A549 treated with Hydrocortisone at 1 μM for 4 hours (cell line): ENCODE measurements at places on chromosomes 2 and 18. TPM values are rescaled to one million over a fixed set of nuclear protein-coding genes. Genes with fewer than 3 reads are reported as not detected.

The GPAT2 gene
- total RNA-seq = 0.15 TPM in 1 of 5 replicates, not detected in the others

The SERPINB2 gene
- total RNA-seq = 0.07 to 0.12 TPM (median 0.07 TPM) in 3 of 5 replicates, not detected in the others

The DCDC2C gene
- total RNA-seq = 0.21 to 0.56 TPM (median 0.40 TPM) in 4 of 5 replicates, not detected in the other

The REG3G gene
- not detected in 5 replicates for total RNA-seq

The IL36A gene
- not detected in 5 replicates for total RNA-seq

The MLPH gene
- 270 to 331 TPM (median 308 TPM) in 5 replicates for total RNA-seq

The HNMT gene
- total RNA-seq = 0.47 to 1.4 TPM (median 0.98 TPM) in 5 replicates

The CFAP210 gene
- total RNA-seq = 0.30 to 0.44 TPM (median 0.33 TPM) in 5 replicates

The IL1R1 gene
- 35.7 to 54.7 TPM (median 43.7 TPM) in 5 replicates for total RNA-seq

The AMER3 gene
- not detected in 5 replicates for total RNA-seq

The DRC1 gene
- 0.21 to 0.45 TPM (median 0.30 TPM) in 5 replicates for total RNA-seq

The ITGAV gene
- 47.8 to 94.8 TPM (median 88.2 TPM) in 5 replicates for total RNA-seq

The GMCL1 gene
- total RNA-seq = 7.8 to 12.2 TPM (median 10.7 TPM) in 5 replicates

The DLX2 gene
- 0.29 to 0.66 TPM (median 0.59 TPM) in 5 replicates for total RNA-seq

The ARHGAP25 gene
- total RNA-seq = 0.18 to 0.39 TPM (median 0.26 TPM) in 5 replicates

The IMPACT gene
- total RNA-seq = 10.6 to 15.4 TPM (median 13.1 TPM) in 5 replicates

The ANKRD12 gene
- 2.7 to 4.8 TPM (median 4.4 TPM) in 5 replicates for total RNA-seq

The MC4R gene
- total RNA-seq = not detected in 5 replicates

The TNFAIP6 gene
- total RNA-seq = 0.77 to 1.3 TPM (median 1.0 TPM) in 5 replicates

The AQP12B gene
- total RNA-seq = not detected in 5 replicates

The HAAO gene
- total RNA-seq = not detected in 5 replicates

The COL4A3 gene
- total RNA-seq = 0.41 to 1.3 TPM (median 1.0 TPM) in 5 replicates

The CLEC4F gene
- not detected in 5 replicates for total RNA-seq

The IL37 gene
- total RNA-seq = not detected in 5 replicates

The SFT2D3 gene
- total RNA-seq = 4.4 to 6.0 TPM (median 5.5 TPM) in 5 replicates

The ZBTB7C gene
- total RNA-seq = 0.18 to 0.36 TPM (median 0.26 TPM) in 5 replicates
